ENCODE measurements at places on chromosomes 3 and 15.
A peak's percentile ranks its signal among the peaks of the same experiment; 100 is the strongest.

GRCh38 chr3:133988631-133989161 is 41.0 kb downstream of the SLCO2A1 start:
- no peak for DNase-seq

- no peak for DNase-seq
Observed at GRCh38 chr3:78893161-78893560, 874.6 kb downstream of the ROBO1 start.

DNA sequence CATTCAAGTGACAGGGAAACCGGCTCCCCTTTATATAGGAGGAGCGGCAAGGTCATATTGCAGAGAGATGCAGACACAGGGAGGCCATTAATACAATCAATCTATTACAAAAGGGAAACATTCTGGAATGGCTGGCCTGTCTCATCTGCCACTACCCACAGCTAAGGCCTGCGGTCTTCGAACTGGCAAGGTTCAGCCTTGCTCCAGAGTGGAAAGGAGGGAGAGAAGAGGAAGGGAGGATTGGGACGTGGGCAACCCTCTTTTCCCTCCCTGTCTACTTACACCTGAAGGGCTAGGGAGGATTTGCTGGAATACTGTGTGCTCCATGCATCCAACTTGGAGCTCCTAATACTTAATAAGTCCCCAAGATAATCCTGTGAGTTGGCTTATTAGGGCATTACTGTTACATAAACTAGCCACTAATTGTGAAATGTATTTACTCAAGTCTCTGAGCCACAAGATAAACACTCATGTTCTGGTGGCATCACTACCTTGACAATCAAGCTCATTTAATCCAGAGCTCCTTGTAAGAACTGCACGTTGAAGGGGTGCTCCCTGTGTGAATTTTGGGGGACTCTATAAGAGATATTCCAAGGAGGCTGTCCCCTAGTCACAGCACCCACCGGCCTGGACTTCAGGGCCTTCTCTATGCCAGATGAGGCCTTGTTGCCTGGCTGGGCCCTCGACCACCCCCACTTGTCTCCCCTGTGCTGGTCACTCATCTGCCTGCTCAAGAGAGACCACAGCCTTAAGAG is 19.7 kb upstream of the CCDC174 start:
- DNase-seq: no peak

DNA sequence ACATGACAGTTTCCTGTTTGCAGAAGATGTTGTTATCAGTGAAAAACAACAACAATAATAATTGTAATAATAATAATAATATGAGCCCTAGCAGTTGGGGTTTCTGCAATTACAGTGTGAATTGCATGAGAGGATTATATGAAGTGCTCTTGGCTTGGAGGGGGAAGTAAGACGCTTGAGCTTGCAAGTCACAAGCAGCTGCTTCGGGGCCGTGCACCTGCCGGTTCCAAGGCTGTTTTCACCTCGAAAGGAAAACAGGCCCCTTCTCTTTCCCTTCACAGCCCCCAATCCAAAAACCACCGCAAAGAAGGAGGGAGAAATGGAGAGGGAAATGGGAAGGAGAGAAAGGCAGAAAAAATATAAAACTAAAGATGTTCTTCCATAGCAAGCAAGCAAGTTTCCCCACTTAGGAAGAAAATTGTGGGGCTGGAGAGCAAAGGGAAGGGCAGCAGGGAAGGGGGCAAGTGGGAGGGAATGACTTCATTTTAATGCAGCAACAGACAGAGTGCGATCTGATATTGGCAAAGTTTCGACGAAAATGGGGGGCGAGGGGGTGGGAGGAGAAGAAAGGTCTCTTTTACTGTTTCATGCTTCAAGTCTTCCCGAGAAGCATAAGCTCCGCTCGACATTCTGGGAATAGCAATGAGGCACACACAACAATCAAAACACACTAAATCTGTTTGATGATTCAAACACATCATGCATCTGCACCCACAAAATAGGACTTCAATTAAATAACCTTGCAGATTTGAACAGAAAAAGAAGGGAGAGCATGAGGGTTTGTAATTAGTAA is 284.2 kb upstream of the ATP11B start:
- no peak for DNase-seq

- peak; percentile 46 for DNase-seq
Observed at GRCh38 chr15:40053831-40054604, 15.0 kb upstream of the SRP14 start.

- DNase-seq: no peak
Observed at GRCh38 chr3:188458756-188459155, 304.8 kb downstream of the LPP start.

GRCh38 chr3:31980530-31981205 is 394 bp downstream of the OSBPL10 start:
- peak; percentile 82 for DNase-seq

DNA sequence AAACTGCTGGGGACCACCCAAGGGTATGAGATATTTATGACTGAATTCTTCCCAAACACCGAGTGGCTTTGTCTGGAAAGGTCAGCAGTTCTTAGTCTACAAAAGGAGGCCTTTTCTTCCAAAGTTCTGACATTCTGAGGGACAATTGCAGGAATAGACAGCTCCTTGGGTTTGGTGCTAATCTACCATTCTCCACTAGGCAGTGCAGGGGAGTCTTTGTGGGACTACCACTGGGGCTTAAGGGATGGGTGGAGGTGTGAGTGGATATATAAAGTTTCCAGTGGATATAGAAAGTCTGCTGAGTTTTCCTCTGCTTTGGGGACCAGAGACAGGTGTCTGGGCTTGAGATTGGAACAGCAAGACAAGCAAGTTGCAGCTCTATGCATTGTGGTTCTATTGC is 62.7 kb downstream of the EXOG start:
- DNase-seq: peak; percentile 17

DNA sequence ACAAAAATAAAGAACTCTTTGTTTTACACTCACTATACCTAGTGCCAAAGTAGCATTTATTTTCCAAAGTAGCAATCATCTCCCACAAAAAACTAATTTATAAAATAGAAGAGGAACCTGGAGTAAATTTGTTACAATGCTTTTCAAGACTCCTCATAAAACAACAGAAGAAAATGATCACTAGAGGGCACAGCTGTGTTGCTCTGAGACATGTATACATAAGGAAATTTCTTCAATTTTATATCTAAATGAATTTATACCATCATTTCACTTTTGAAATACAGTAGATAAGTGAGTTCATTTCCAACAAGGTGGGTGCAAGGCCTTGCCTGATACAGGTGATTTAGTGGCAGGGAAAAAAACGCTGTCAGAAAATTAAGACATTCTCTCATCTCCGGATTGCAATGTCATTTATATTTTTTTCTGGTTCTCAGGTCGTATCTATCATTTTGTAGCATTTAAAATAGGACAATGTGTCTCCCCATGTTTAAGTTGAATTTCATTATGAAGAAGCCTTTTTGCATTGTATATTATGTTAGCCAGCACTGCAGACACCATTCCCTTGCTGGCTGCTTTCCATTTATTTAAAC is 25.3 kb upstream of the ARHGEF26 start:
- no peak for DNase-seq

DNA sequence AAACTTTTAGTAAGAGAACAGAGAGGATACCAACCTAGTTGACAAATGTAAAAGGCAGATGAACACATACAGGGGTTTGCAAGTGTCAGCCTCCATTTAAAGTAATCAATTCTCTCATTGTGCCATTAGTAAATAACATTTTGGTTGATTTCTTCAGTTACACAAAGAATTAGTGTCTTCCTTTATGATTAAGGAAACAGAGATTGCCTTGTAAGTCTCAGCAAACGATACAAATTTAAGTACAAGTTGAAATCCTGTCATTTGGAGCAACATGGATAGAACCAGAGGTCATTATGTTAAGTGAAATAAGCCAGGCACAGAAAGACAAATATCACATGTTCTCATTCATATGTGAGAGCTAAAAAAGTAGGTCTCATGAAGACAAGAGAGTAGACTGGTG is 26.1 kb downstream of the MYO5A start:
- no peak for DNase-seq

DNA sequence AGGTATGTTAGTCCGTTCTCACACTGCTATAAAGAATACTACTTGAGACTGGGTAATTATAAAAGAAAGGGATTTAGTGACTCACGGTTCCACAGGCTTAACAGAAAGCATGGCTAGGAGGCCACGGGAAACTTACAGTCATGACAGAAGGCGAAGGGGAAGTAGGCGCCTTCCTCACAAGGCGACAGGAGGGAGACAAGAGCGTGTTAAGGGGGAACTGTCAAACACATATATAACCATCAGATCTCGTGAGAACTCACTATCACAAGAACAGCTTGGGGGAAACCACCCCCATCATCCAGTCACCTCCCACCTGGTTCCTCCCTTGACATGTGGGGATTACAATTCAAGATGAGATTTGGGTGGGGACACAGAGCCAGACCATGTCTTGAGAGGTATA is 30.4 kb downstream of the SPRED1 start:
- DNase-seq: no peak

DNA sequence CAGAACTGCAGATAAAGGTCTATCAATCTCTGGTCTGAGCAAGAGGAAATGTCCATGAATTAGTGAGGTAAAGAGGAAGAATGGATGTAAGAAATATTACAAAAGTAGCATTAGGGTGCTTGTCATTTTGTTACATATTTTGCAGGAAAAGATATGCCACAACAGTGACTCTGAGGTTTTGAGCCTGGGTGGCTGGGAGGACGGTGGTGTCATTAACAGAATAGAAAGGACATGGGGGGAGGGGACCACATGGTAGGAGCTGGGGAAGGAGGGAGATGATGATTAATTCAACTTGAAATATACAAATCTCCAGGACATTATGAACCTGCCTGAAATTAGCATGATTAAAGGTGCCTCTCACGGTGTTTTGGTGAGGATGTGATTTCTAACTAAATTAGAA is 245.5 kb upstream of the MDFIC2 start:
- DNase-seq: no peak

All from ecto neural progenitor cell (in vitro differentiated cells).